ENCODE measurements at places on chromosomes 7 and 10. TPM values are rescaled to one million over a fixed set of nuclear protein-coding genes. Genes with fewer than 3 reads are reported as not detected.

GRCh38 chr10:123132576-123133477 is 2.9 kb upstream of the HMX3 start:
- DNase-seq = peak; percentile 90
- H3K36me3 ChIP-seq = peaks cover 7% of the 10 kb centered on the region
- H3K27me3 ChIP-seq = peaks cover 67% of the 10 kb centered on the region

DNA sequence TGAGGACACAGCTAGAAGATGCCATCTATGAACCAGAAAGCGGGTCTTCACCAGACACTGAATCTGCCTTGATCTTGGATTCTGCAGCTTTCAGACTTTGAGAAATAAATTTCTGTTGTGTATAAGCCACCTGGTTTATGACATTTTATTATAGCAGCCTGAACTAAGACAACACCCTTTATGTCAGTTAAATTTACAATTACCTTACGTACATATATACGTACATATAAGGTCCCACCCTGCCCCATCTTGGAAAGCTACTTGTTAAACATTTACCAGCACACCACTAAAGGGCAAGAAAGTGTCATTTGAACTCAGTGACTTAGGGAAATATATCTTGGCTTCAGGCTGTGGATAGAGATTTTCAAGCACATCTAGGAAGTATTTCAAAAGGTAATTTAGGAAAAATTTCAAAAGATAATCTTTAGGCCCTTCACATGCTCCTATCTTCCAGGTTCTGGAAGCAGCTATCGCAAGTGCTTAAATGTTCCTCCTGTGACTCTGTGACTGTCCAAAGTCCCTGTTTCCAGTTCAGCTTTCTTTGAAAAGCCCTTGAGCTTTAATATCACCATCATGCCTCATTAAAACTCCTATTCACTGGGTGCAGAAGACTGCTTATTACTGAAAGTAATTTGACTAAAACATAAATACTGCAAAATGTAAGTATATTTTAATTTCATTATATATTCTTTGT is 9.6 kb upstream of the SRI start:
- no peak overlapping the region for H3K27ac ChIP-seq
- H3K36me3 ChIP-seq = no peaks in the 10 kb centered on the region
- H3K27me3 ChIP-seq = peaks cover 23% of the 10 kb centered on the region
- H3K4me1 ChIP-seq = no peaks in the 10 kb centered on the region

DNA sequence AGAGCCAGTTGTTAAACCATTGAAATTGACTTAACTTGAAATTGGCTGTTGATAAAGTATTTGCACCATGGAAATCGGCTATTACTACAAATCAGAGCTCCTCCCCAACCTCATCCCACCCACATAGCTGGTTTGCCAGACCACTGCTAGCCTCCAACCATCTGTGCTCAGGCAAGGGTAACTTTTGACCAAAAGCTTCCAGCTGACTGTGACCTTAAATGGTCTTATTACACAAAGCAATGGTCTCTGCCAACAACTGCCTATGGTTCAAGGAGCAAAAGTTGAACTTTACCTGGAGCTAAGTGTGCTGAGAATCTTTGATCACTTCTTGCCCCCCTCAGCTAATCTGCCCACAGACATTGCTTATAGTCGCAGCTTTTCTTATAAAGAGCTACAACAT is 48.5 kb upstream of the ADRB1 start:
- H3K27ac ChIP-seq = no peak overlapping the region
- H3K4me1 ChIP-seq = peaks cover 13% of the 10 kb centered on the region
- H3K36me3 ChIP-seq = no peaks in the 10 kb centered on the region
- no peak overlapping the region for H3K4me3 ChIP-seq
- peaks cover 67% of the 10 kb centered on the region for H3K27me3 ChIP-seq
- no peak for DNase-seq

GRCh38 chr10:64103750-64104470 is 582.7 kb downstream of the REEP3 start:
- no peak overlapping the region for H3K27ac ChIP-seq
- no peaks in the 10 kb centered on the region for H3K27me3 ChIP-seq
- no peaks in the 10 kb centered on the region for H3K4me1 ChIP-seq
- no peak for DNase-seq
- no peak overlapping the region for H3K4me3 ChIP-seq
- H3K36me3 ChIP-seq = no peaks in the 10 kb centered on the region

Gene GAD2
- total RNA-seq = not detected

GRCh38 chr7:16889305-16889704 is 7.5 kb upstream of the AGR3 start:
- no peaks in the 10 kb centered on the region for H3K36me3 ChIP-seq
- DNase-seq = no peak
- peaks cover 6% of the 10 kb centered on the region for H3K27me3 ChIP-seq
- no peak overlapping the region for H3K4me3 ChIP-seq
- peaks cover 10% of the 10 kb centered on the region for H3K4me1 ChIP-seq

DNA sequence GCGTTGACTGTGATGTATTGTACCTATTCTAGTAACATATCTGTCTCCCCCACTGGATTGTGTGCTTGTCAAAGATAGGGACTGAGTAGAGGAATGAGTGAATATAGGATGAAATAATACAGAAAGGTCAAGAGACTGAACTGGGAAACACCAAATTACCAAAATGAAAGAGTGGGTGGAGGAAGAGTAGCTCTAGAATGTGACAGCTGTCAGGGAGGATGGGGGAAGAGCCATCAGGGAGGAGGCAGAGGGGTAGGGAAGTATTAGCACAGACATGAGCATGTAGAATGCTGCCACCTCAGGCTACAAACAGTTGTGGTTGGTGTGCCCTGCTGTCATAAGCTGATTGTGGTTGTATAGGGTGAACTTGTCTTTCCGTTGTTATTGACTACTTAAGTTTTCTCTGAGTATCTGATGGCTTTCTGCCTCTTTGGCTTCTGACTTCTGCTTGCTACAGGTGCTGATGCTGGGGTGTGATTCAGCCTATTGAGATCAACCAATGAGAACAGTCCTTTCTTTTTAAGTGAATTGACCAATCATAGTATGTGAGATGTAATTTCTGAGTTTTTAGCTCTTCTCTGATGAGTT is 5.6 kb downstream of the CCSER2 start:
- peaks cover 21% of the 10 kb centered on the region for H3K36me3 ChIP-seq
- H3K4me3 ChIP-seq = peak overlapping the region; percentile 53
- peak overlapping the region; percentile 81 for H3K27ac ChIP-seq
- H3K4me1 ChIP-seq = peaks cover 49% of the 10 kb centered on the region
- no peaks in the 10 kb centered on the region for H3K27me3 ChIP-seq
- peak; percentile 79 for DNase-seq

DNA sequence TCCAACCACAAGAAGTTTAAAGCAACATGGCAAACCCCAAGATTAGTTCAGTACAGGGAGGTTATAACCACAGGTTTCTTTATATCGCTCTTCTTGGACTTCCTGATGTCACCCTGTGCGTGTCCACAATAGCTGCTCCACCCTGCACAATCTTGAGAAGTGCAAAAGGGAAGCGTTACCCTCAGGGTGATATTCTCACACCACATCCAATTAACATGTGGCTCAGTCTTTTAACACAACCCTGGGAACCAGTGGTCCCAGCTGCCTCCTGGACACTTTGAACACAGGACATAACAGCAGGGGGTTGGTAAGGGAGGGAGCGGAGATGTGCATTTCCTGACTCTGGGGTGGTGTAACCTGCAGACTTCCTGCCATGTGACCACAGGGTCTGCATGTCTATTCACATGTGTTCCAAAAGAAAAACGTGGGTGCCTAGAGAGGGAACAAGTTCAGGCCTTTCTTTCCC is 64.6 kb downstream of the GSAP start:
- H3K4me3 ChIP-seq = peak overlapping the region; percentile 71
- H3K27me3 ChIP-seq = peaks cover 5% of the 10 kb centered on the region
- H3K4me1 ChIP-seq = peaks cover 72% of the 10 kb centered on the region
- peaks cover 2% of the 10 kb centered on the region for H3K36me3 ChIP-seq

GRCh38 chr10:46526682-46527038 is 29.8 kb downstream of the GPRIN2 start:
- H3K27me3 ChIP-seq = no peaks in the 10 kb centered on the region
- DNase-seq = no peak
- H3K4me1 ChIP-seq = no peaks in the 10 kb centered on the region
- no peaks in the 10 kb centered on the region for H3K36me3 ChIP-seq

- no peaks in the 10 kb centered on the region for H3K36me3 ChIP-seq
- no peak for DNase-seq
- no peaks in the 10 kb centered on the region for H3K27me3 ChIP-seq
- H3K27ac ChIP-seq = no peak overlapping the region
- no peaks in the 10 kb centered on the region for H3K4me1 ChIP-seq
These were observed 73.0 kb downstream of the CTBP2 start for GRCh38 chr10:125087191-125087896.

Gene SORCS1
- not detected for total RNA-seq

- H3K36me3 ChIP-seq = peaks cover 34% of the 10 kb centered on the region
- H3K27me3 ChIP-seq = no peaks in the 10 kb centered on the region
- no peak for DNase-seq
- no peaks in the 10 kb centered on the region for H3K4me1 ChIP-seq
- H3K4me3 ChIP-seq = no peak overlapping the region
- no peak overlapping the region for H3K27ac ChIP-seq
These were observed 16.6 kb downstream of the PAXIP1 start for GRCh38 chr7:154986200-154986945.

Gene LMTK2
- total RNA-seq = 10.2 TPM

Gene HOXA7
- total RNA-seq = not detected

DNA sequence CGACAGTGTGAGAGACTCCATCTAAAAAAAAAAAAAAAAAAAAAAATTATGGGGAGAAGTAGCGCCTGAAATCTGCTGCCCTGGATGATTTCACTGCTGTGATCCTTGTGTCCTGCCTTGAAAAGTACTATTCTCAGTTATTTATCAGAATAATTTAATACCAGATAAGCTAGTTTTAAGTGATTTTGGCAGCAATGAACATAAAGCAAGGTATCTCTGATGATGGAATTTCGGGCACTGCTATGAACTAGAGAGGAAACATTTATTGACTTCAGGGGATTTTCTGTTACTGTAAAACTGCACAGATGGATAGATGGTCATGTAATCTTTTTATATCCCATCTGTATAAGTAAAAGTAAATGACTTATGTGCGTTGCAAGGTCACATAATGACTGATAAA is 619.1 kb upstream of the ANKRD30A start:
- H3K36me3 ChIP-seq = no peaks in the 10 kb centered on the region
- H3K27ac ChIP-seq = no peak overlapping the region
- no peak overlapping the region for H3K4me3 ChIP-seq
- H3K27me3 ChIP-seq = no peaks in the 10 kb centered on the region
- H3K4me1 ChIP-seq = no peaks in the 10 kb centered on the region

Gene ITIH5
- not detected for total RNA-seq

DNA sequence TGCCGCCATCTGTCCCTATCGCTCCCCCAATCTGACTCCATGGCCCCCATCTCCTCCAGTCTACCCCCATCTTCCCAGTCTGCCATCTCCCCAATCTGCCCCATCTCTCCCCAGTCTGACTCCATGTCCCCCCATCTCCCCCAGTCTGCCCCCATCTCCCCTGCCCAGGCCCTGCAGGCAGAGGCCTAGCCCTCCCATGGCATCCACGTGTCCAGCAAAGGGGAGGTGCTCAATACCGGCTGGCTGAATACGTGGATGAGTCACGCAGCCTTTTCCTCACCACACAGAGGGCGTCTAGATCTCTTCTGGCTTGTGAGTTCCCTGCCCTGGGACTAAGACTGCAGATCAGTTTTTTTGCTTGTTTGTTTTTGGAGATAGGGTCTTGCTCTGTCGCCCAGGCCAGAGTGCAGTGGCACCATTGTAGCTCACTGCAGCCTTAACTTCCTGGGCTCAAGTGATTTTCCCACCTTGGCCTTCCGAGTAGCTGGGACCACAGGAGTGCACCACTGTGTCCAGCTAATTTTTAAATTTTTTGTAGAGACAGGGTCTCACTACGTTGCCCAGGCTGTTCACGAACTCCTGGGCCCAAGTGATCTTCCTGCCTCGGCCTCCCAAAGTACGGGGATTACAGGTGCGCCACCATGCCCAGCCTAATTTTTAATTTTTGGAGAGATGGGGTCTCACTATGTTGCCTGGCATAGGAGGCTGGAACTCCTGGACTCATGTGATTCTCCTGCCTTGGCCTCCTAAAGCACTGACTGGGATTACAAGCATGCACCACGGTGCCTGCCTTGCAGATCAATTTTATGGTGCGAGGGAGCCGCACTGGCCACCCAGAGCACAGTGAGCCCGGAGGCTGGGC is 15.3 kb upstream of the GPR146 start:
- no peaks in the 10 kb centered on the region for H3K27me3 ChIP-seq
- H3K27ac ChIP-seq = peak overlapping the region; percentile 85
- H3K4me1 ChIP-seq = peaks cover 37% of the 10 kb centered on the region
- H3K4me3 ChIP-seq = peak overlapping the region; percentile 72

DNA sequence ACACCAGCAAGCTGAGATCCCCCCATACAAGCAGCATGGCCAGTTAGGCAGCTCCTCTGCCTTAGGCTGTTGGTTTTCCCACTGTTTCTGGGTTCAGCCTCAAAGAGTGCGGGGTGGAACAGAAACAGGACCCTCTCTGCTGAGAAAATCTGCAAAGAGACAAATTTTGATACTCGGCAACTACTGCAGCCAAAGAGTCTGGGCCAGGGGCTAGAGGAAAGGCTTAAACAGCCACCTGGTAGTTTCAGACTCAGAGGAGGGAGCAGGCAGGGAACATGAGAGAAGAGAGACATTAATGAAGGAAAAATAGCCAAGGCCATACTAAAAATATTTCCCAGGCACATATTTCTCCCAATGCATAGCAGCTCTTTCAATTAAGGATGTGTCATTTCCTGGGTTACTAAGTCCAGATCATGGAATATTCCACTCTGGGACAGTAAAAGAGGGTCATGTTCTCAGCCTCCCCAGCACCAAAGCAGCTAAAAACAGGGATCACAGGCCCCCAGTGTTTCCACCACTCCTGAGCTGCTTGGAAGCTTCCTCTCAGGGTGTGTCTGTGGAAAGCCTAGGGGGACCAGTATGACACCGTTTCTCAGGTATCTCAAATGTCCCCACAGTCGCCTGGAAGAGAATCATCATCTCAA is 29.8 kb downstream of the PDLIM1 start:
- no peak overlapping the region for H3K4me3 ChIP-seq
- no peaks in the 10 kb centered on the region for H3K4me1 ChIP-seq
- no peak overlapping the region for H3K27ac ChIP-seq
- H3K27me3 ChIP-seq = peaks cover 11% of the 10 kb centered on the region
- no peak for DNase-seq

- peaks cover 23% of the 10 kb centered on the region for H3K4me1 ChIP-seq
- H3K27ac ChIP-seq = no peak overlapping the region
- H3K36me3 ChIP-seq = peaks cover 3% of the 10 kb centered on the region
- DNase-seq = peak; percentile 73
- H3K4me3 ChIP-seq = no peak overlapping the region
- no peaks in the 10 kb centered on the region for H3K27me3 ChIP-seq
These were observed 435 bp upstream of the PWWP2B start for GRCh38 chr10:132396494-132397035.

Gene FOXP2
- total RNA-seq = not detected

Gene LRRC61
- 21.4 TPM for total RNA-seq

DNA sequence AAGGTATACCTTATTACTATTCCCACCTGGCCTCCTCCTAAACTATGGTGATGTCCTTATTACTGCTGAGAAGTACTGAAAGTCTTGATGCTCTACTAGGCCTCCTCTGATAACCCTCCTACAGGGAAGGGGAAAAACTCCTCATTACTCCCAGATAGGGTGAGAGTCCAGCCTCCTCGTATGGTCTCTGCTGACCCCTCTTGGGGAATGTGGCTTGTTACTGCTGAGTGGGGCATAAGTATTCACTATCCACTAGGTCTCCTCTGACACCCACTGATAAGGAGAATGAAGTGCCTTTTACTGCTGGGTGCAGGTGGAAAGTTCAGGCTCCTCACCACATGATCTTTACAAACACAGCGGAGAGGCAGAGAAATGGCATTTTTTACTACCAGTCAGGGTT is 222.9 kb downstream of the CHRM2 start:
- no peaks in the 10 kb centered on the region for H3K4me1 ChIP-seq
- H3K27ac ChIP-seq = no peak overlapping the region
- H3K36me3 ChIP-seq = no peaks in the 10 kb centered on the region
- no peak for DNase-seq
- H3K4me3 ChIP-seq = no peak overlapping the region

- no peak overlapping the region for H3K27ac ChIP-seq
- H3K4me3 ChIP-seq = no peak overlapping the region
- H3K27me3 ChIP-seq = no peaks in the 10 kb centered on the region
- no peaks in the 10 kb centered on the region for H3K36me3 ChIP-seq
These were observed 94.6 kb upstream of the SMNDC1 start for GRCh38 chr10:110399106-110399964.

Measured in activated CD8-positive, alpha-beta T cell treated with anti-CD3 and anti-CD28 coated beads, Interleukin-2, amount 10 ng/mL, durations not matched to agents 7 days and 5 days (primary cell).